ENCODE measurements at places on chromosomes 4 and X. TPM values are rescaled to one million over a fixed set of nuclear protein-coding genes. Genes with fewer than 3 reads are reported as not detected.

DNA sequence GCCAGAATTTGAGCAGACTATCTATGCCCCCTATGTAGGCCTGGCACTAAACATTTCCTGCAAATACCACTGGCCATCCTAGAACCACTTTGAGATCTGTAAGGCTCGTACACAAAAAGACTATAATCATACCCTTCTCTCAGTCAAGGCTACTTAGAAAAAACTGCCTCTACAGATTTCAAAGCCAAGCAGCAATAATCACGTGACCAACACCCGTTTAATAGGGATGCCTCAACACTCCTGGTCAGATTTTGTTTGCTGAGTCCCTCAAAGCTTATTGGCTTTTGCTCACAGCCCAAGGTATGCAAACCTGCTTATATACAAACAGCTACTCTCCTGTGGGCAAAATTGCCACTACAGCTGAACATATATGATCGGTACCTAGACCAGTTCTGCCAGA lies 897 bp downstream of the COX7B2 start:
- DNase-seq: no peak

DNA sequence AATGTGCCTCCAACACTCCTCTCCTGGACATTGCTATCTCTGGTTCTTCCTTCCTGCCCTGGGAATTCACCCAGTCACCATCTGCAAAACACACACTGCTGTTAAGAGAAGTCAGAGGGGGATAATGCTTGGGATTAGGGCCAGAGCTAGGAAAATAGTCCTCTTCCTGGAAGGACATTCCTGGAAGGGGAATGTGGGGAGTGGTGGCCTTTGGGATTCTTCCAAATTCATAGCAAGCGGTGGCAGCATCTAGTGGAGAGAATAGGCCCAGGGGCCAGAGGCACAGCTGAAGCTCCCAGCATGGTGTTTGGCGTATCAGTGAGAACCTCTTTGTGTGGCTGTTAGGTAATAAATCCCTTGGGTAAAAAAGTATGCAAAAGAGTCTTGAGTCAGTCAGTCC lies 34.3 kb downstream of the SHROOM4 start:
- no peak for DNase-seq

GRCh38 chr4:52157641-52158316 lies 106.7 kb downstream of the SPATA18 start:
- no peak for DNase-seq

GUCY1B1 gene
- 8.0 TPM for polyA plus RNA-seq

DNA sequence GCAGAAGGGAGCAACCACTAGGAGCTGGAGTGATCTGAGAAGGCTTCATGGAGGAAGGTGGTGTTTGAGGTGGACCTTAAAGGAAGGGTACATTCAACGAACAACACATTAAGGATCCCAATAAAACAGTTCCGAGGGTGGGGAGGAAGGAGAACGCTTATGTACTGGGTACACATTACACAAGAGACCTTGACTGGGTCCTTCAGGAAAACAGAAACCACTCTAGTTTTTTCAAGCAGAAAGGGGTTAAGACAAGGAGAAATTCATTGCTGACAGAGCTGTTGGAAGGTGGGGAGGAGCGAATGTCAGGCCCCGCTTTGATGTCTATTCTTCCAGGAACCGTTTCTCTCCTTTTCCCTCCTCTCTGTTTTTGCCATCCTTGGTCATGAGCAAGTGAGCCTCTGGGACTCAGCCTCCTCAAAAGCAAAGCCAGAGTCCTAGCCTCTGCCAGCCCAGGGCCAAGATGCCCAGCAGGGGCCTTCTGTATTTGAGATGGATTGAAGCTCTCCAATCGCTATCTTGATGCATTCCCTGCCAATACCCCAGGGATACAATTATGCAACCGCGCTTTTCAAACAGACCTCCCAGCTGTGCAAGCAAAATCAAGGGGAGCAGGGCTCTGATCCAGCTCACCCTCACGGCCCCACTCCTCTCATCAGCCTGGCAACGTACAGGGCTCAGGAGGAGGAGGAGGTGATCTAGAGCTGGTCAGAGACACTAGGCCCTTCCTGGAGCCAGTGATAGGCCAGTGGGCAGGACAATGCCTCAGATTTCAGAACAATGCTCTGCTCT lies 48.4 kb downstream of the ZBTB49 start:
- no peak for DNase-seq

SMIM10 gene
- 4.5 TPM for polyA plus RNA-seq

GRCh38 chr4:186027405-186027804 lies 41.6 kb upstream of the TLR3 start:
- no peak for DNase-seq

DNA sequence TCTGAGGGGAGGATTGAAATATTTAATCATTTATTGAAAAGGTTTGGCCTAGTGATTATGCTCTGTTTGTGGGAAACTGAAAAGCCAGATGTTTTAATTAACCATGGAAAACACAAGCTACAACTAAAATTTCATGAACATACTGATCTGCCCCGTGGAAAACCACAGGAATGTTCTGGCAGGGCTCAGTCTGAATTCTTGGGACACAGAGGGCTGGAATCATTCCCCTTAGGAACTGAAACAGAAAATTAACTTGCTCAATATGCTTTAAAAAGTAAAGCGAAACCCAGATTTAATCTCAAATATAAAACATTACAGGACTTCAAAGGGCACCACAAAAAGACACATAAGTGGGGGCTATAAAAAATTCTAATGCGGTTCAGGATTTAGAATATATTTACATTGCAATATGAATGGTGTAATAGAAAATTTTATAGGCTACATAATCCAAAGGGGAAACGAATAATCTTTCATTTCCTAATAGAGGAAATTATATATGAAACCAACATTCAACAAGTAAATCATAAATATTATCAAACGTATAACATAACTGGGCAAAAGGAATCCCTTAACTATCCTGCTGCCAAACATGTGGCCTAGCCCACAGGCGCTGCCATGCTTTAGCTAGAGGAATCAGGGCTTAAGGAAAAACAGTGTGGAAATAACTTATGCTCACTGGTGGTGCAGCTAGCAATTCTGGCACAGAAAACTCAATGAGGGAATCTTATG lies 70.9 kb downstream of the APBB2 start:
- DNase-seq: peak; percentile 88

- no peak for DNase-seq
These were observed 240.1 kb downstream of the OPHN1 start for GRCh38 chrX:68193234-68193633.

- no peak for DNase-seq
These were observed 110.0 kb upstream of the PPARGC1A start for GRCh38 chr4:23999714-24000469.

DNA sequence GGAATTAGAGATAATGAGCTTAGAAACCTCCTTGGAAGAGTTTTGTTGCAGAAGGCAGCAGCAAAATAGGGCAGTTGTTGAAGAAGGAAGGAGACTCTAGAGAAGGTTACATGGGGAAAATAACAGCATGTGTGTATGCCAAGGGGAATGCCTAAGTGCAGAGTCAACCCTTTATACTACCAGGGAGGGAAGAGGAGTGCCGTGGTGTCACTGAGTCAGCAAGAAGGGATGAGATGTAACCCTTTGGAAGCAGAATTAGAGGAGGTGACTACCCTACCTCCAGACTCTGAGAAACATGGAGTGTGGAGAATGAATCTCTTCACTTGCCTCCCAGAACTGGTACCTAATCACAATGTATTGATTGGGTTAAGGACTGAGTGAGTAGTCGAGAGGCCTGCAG lies 6.7 kb upstream of the GABRE start:
- no peak for DNase-seq

DNA sequence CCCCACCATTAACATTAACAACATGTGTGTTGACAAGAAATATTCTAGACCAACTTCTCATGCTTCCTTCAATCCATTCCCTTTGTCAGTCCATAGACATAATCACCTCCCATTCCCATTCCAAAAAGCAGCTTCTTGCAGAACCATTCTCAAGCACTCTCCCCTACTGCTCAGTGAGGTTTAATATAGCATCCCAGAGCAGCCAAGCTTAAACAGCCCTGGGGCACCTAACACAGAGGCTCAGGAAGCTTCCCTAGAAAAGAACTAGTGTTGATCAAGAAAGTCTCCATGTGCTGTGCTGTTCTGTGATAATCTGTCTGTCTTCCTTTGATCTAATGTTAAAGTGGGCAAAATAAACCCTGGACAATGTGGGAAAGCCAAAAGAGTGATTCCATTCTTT lies 174.2 kb upstream of the NOCT start:
- no peak for DNase-seq

- DNase-seq: peak; percentile 35
These were observed 654.6 kb upstream of the GALNT7 start for GRCh38 chr4:172514011-172514410.

- DNase-seq: no peak
These were observed 184.3 kb downstream of the QDPR start for GRCh38 chr4:17327591-17327990.
